ENCODE measurements at places on chromosomes 11 and 22.
A peak's percentile ranks its signal among the peaks of the same experiment; 100 is the strongest.

DNA sequence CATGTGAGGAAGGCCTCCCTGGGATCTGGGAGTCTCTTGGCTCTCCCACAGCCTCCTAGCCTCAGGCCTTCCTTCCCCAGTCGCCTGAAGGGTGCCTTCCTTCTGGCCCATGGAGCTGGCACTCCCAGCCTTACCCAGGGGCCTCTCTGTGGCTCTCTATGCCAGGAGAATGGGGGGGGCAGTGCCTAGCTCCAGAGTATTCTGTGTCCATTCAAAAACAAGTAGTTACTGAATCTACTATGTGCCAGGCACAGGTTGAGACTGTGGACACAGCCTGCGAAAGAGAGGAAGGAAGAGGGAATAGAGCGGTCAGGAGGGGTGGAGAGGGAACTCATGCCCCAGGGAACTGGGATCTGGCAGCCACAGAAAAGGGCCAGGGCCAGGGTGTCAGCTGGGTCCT lies 2.7 kb upstream of the PLA2G3 start:
- DNase-seq = no peak

DNA sequence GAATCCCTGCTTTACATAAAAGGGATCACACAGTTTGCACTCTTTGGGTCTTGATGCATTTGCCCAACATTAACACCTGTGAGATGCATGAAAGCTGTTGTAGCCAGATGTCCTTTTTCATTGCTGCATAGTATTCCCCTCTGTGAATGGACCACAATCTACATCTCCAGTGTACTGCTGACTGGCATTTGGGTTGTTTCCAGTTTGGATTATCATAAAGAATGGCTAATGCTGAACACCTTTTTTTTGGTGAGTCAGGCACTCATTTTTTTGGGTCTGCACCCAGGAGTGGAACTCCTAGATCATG lies 58.3 kb downstream of the PHF21B start:
- no peak for DNase-seq

GRCh38 chr11:64263021-64263946 lies 12.0 kb downstream of the PLCB3 start:
- DNase-seq = no peak

DNA sequence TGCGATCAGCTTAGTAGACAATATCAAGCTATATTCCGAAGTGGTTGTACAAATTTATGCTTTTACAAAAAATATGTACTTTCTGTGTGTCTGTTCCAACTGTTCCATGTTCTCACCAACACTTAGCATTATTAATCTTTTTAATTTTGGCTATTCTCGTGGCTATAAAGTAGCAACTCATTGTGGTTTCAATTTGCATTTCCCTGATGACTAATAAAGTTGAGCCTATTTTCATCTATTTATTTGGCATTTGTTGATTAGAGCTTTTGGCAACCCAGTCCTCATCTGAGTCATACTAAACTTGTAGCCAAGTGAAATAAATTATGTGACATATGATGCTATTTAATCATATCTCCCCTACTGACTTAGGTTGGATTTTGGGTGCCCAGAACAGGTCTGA lies 115.9 kb downstream of the FBXO7 start:
- DNase-seq = no peak

- DNase-seq = no peak
These were observed 276.9 kb downstream of the KIRREL3 start for GRCh38 chr11:126723665-126724045.

GRCh38 chr11:107849790-107850189 lies 8.8 kb downstream of the SLC35F2 start:
- DNase-seq = peak; percentile 77
